ENCODE measurements at places on chromosomes 1 and 21.

DNA sequence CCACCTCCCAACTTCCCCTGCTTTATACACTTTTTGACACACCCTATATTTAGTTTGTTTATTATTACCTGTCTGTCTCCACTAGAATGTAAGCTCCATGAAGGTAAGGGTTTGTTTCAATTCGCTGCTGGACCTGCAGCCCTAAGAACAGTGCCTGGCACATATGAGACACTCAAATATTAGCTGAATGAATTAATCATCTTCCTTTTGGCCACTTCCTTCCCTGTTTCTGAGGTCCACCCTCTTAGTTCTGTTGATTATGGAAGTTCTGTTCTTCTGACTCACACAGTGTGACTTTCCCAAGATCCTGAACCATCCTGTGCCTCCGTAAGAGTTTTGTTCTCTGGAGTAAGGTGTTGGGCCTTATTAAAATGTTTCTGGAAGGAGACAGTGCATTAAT is 40.4 kb upstream of the GJA5 start:
- DNase-seq, result no peak

- DNase-seq, result no peak
Observed at GRCh38 chr1:30868833-30869435, 39.6 kb downstream of the SDC3 start.

DNA sequence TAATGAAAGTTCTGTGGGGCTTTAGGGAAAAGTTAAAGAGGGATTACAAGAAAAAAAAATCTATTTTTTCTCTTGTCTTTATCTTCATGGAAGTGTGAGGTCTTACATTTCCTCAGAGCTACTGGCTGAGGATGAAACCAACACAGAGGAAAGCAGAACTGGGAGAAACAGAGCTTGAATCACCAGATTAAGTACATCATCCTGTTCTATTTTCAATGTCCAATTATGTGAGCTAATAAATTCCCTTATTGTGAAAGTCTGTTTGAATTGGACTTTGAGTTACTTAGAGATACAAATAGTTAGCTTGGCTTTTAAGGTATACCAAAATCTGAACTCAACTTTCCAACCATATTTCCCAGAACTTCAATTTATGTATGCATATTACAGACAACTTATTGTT is 69.2 kb downstream of the LPGAT1 start:
- no peak for DNase-seq

GRCh38 chr1:47776667-47777131 is 220.5 kb downstream of the TRABD2B start:
- DNase-seq, result no peak

DNA sequence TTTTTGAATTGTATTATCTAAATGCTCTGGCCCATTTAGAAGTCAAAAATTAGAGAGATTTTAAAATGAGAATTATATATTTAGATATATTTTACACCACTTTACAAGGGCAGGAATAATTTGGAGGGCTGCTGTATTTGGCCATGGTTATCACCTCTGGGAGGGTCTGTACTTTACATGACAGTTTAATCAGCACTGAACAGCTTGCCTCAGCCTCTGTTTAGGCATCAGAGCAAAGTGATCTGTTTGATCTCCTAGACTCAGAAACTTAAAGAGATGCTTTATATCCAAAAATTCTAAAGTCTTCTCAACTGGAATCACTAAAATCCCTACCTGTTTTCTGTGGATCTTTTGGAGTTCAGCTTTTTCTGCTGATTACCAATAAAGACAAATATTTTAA is 5.4 kb upstream of the SPTA1 start:
- no peak for DNase-seq

GRCh38 chr1:81989524-81989923 is 188.8 kb downstream of the ADGRL2 start:
- DNase-seq, result no peak

DNA sequence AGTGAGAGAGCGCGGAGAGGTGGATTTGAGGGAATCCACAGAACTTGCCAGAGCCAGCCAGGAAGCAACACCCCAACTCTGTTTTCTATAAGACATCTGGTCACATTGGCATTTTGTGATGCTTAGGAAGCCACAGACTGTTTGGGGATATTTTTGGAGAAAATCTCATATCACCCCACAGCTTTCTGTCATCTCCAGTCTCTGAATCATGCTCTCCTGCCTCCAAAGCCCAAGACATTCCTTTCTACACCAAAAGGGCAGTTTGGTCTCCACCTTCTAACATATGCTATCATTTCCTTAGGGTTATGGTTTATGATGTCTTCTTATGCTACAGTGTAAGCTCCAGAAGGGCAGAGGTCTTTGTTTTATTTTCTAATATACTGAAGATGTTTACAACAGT is 14.4 kb upstream of the BCL10 start:
- no peak for DNase-seq

DNA sequence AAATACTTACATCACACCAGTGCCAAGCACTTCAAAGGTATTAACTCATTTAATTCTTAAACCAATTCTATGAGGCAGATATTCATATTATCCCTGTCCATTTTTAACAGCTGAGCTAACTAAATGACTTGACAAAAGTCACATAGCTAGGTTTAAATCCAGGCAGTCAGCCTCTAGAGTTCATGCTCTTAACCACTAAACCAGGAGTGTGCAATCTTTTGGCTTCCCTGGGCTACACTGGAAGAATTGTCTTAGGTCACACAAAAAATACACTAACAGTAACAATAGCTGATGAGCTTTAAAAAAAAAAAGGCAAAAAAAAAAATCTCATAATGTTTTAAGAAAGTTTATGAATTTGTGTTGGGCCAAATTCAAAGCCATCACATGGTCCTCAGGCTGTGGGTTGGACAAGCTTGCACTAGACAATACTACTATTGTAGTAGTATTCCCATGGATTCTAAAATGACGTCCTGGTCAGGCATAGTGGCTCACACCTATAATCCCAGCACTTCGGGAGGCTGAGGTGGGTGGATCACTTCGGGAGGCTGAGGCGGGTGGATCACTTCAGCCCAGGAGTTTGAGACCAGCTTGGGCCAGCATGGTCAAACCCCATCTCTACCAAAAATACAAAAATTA is 10.0 kb downstream of the UBR4 start:
- no peak for DNase-seq

DNA sequence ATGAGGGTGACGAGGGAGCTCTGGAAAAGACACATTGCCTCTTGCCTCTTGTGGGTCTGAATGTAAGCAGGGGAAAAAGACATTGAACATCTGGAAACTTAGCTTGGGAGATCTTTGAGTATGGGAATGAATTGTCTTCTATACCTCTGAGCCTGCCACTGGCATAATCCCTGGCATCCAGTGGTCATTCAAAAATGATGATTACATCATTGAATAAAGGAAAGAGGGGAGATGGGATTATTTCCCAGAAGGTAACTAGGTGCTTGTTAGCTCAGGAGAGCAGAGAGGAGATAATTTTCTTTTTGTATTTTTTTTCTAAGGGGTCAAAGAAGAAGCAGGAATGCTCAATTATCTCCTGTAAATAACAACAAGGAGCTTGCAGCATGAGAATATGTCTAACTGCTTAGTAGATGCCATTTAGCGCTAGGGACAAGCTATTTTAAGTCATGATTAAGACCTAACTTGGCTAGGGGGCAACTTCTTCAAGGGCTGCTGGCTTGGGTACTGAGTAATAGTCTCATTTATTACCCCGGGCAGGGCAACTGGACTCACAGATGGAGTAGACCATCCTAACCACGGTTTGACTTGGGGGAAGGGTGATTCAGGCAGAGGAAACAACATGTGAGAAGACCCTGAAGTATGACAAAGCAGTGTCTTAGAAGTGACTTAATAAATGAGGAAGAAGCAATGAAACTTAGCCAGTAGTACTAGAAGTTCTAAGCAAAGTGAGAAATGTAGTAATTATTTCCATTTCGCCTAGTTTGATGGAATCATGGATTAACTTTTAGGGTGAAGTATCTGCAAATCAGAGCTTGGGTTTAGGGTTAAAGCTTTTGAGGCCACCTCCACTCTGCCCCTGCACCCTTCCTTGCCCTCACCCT is 11.0 kb upstream of the XCL2 start:
- no peak for DNase-seq

GRCh38 chr1:6048179-6048867 is 2.6 kb downstream of the KCNAB2 start:
- DNase-seq, result no peak

- DNase-seq, result peak; percentile 61
Observed at GRCh38 chr1:176515310-176515709, 52.3 kb downstream of the PAPPA2 start.

- no peak for DNase-seq
Observed at GRCh38 chr1:63703701-63704107, 70.1 kb upstream of the ROR1 start.

DNA sequence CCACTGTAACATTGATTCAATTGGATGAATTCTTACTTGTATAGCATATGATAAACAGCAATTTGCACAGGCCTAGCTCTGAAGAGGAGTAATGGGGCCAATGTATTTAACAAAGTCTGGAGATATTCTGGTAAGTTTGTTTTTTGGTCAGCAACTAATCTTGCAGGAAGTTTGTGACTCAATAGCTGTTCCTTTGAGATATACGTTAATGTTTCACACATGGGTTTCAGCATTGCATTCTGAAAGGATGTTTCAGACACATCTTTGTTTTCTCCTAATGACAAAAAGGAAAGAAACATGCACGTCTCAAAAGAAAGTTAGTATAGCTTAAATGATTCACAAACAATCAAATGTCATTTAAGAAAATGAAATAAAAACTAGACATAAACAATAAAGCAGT is 49.0 kb downstream of the LTN1 start:
- no peak for DNase-seq

DNA sequence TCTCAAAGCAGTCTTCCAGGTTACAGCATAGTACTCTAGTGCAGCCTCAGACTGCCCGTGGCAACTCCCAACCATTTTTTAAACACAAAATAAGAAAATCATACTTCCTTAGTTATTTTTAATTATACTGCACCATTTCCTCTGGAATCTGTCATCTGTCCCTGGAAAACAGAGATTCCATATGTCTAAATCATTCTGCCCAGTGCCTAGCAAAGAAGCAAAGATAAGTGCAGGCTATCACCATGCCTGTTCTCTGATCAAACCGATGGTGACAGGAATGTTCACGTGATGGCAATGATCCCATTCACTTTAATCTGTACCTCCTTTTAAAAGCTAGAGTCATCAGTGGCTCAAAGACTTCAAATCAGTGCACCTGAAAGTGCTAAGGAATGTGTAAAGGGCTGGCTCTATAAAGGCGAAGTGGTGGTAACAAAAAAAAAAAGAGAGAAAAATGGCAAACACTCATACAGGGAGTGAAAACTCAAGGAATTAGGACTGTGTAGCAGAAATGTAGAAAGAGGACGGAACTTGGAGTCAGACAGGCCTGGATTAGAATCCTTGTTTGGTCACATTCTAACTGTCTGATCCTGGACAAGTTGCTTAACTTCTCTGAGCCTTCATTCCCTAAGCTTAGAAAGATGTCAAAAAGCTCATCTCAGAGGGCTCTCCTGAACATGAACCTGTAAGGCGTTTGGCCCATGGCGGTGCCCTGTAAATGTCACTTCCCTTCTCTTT is 9.9 kb upstream of the CCN1 start:
- peak; percentile 24 for DNase-seq

DNA sequence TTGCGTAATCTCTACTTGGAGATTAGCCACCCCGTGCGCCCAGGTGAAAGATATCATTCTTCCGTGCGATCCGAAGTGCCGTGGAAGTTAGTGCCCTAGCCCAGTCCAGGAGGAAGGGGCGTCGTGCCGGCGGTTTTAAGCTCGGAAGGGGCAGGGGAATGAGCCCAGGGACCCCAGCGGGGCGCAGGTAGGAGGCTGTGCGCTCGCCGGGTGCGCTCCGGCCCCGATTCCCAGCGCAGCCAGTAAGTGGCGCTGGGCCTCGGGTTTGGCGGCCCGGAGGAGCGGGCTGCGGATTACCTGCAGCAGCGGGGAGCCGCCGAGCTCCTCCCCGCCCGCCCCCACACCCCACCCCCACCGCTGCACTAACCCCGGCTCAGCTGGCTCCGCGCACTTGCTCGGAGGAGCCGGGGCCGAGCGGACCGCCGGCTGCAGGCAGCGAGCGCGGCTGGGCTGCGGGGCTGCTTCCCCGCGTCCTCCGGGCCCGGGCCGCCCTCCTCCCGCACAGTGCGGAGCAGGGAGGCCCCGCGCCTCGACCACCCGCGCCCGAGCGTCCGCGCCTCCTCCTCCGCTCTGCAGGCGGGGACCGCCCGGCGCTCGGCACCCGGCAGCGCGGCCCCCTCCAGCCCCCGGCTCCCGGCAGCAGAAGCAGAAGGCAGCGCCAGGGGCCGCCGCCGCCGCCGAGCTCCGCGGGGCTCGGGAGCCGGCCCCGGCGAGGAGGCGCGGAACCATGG is at the start of gene RYR2:
RYR2 (plus strand) TSS at position 390 of the 731 bp plus-strand sequence; CDS start at position 728, 338 bp downstream.
- peak; percentile 68 for DNase-seq

- DNase-seq, result no peak
Observed at GRCh38 chr1:69494221-69494620, 73.5 kb upstream of the LRRC7 start.

DNA sequence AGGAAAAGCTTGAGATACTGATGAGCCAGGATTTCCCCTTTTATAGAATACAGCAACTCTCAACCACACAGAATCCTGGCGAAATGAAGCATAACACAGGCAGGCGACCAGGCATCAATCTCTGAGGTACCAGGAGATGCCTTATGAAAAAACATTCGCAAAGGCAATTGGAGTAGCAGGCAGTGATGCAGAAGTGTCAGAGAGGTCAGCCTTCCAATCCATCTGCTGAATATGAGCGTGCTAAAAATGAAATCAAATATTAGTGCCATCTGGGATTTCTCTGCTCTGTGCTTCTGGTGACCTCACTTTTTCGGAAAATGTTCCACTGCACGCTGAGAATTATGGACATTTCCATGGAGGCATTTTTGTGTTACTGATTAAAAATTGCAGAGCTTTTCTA is 258.8 kb downstream of the VAV3 start:
- DNase-seq, result peak; percentile 91

GRCh38 chr1:13836136-13836535 is 136.1 kb downstream of the PRDM2 start:
- no peak for DNase-seq

- DNase-seq, result no peak
Observed at GRCh38 chr1:205124726-205125125, 2.9 kb upstream of the RBBP5 start.

- no peak for DNase-seq
Observed at GRCh38 chr1:5917591-5918274, 74.5 kb downstream of the NPHP4 start.

GRCh38 chr1:183777328-183777727 is 27.6 kb upstream of the RGL1 start:
- no peak for DNase-seq

- DNase-seq, result peak; percentile 43
Observed at GRCh38 chr1:43706598-43707189, 642 bp upstream of the ST3GAL3 start.

DNA sequence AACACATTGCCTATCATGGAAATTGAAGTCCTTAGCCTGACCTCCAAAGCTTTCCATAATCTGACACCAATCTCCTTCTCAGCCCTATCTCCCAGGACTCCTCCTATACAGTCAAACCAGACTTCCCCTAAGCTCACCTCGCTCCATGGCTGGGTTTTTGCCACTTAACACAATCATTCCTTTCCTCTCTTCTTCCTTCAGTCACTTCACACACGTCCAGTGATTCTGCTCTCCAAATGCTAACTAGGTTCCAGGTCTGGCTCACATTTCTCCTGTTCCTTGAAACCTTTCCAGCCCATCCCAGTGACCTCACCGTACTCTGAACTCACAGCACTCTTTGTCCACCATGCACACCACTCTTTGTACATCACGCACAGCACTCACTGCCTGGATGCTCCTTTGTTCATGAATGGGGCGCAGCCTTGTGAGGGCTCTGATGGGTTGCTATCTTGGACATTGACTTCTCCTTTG is 98.4 kb downstream of the GLUL start:
- DNase-seq, result no peak

Data from cerebellar cortex (tissue), 1 donor.